NCI-H524 treated with DMSO at 0.1 percent for 48 hours (cell line): ENCODE measurements at places on chromosomes 1 and 21.

DNA sequence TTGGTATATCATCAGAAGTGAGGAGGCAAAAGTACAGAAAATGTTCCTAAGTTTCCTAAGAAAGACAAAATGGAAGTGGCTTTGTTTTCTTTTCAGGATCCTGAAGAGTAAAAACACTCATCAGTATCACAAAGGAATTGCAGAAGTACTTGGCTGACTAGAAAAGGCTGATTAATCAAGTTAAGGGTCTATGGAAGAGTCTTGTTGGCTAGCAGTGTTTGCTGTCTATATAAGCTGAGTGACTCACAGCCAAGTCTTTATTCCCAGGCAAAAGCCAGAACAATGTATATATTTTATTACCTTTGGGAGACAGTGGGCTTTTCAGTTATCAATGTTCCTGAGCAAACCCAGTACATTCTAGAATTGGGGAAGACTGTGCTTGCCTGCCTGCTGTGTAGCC lies 777.0 kb downstream of the PLA2G4A start:
- DNase-seq, result no peak

DNA sequence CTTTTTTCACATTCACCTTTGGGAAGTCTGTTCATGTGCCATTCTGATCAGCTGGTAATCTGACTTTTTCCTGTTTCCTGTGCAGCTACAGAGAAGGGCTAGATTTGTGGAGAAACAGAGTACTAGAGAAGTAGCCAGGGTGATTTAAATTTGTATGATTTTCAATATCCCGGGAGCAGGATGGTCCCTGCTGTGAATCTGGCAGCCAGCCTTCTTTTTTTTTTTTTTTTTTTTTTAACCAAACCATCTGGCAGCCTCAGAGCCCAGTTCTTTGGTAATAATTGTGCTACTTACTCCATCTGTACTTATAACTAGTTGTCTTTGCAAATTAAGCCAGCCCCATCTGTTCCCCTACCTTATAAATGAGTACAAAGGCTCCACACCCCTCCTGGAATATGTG lies 248.6 kb upstream of the DEPDC1 start:
- DNase-seq, result peak; percentile 87

GRCh38 chr1:226095286-226095685 lies 32.8 kb downstream of the H3-3A start:
- no peak for DNase-seq

GRCh38 chr1:235060607-235061470 lies 67.8 kb downstream of the TOMM20 start:
- DNase-seq, result no peak

- DNase-seq, result no peak
Measured at GRCh38 chr1:115437196-115437595, 99.1 kb upstream of the NGF start.

- no peak for DNase-seq
Measured at GRCh38 chr1:161502181-161502580, 3.1 kb upstream of the FCGR2A start.
